CD4-positive, alpha-beta memory T cell (primary cell): ENCODE measurements at places on chromosomes 3 and 15.

- DNase-seq = no peak
- no peaks in the 10 kb centered on the region for H3K27me3 ChIP-seq
- peaks cover 7% of the 10 kb centered on the region for H3K36me3 ChIP-seq
- no peak overlapping the region for H3K27ac ChIP-seq
- H3K4me3 ChIP-seq = no peak overlapping the region
These were observed 4.8 kb downstream of the MESD start for GRCh38 chr15:80984856-80985255.

- H3K4me1 ChIP-seq = no peaks in the 10 kb centered on the region
- H3K4me3 ChIP-seq = no peak overlapping the region
- no peak overlapping the region for H3K27ac ChIP-seq
- no peaks in the 10 kb centered on the region for H3K36me3 ChIP-seq
These were observed 567.1 kb downstream of the EDEM1 start for GRCh38 chr3:5754602-5755001.

DNA sequence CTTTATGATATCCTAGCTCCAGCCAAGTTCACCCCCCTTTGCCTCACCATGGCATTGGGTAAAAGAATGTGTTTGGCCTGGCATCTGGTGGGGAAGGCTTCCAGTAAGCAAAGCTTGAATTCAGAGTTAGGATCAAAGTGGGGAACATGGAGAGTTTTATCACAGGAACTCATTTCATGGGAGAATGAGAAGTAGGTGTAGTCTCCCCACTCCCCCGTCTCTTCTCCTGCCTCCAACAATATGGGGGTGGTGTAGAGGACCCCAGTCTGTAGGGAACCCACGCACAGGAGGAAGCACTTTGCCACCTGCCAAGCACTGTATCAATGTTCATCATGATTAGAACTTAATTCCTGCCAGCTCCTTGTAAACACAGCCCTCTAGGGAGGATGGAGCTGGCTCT, 200.5 kb downstream of the UACA start:
- no peak for DNase-seq
- H3K36me3 ChIP-seq = no peaks in the 10 kb centered on the region
- no peak overlapping the region for H3K27ac ChIP-seq
- H3K4me3 ChIP-seq = no peak overlapping the region
- H3K27me3 ChIP-seq = no peaks in the 10 kb centered on the region
- peaks cover 40% of the 10 kb centered on the region for H3K4me1 ChIP-seq

DNA sequence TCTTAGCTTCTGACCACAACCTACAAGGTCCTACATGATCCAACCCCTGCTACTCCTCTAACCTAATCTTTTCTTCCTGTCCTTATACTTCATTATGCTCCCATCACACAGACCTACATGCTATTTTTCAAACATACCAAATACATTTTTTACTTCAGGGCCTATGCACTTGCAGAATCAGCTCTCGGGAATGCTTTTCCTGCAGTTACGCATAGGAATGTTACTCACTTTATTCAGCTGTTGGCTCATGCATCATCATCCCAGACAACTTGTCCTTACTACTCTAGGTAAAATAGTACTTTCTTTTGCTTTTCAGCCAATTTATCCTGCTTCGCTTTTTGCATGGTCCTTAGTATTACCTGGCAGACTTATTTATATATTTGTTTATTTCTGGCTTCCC, 105.6 kb downstream of the OXSM start:
- DNase-seq = no peak
- H3K36me3 ChIP-seq = no peaks in the 10 kb centered on the region
- H3K4me1 ChIP-seq = no peaks in the 10 kb centered on the region
- no peak overlapping the region for H3K4me3 ChIP-seq
- no peak overlapping the region for H3K27ac ChIP-seq
- no peaks in the 10 kb centered on the region for H3K27me3 ChIP-seq

DNA sequence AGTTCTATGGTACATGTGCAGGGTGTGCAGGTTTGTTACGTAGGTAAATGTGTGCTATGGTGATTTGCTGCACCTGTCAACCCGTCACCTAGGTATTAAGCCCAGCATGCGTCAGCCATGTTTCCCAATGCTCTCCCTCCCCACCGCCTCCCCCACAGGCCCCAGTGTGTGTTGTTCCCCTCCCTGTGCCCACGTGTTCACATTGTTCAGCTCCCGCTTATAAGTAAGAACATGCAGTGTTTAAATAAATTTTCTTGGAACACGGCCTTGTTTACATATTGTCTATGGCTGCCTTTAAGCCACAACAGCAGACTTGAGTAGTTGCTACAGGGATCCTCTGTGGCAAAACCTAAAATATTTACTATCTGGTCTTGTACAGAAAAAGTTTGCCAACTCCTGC, 41.3 kb upstream of the CORO2B start:
- no peak overlapping the region for H3K27ac ChIP-seq
- no peaks in the 10 kb centered on the region for H3K36me3 ChIP-seq
- DNase-seq = no peak
- H3K4me3 ChIP-seq = no peak overlapping the region

DNA sequence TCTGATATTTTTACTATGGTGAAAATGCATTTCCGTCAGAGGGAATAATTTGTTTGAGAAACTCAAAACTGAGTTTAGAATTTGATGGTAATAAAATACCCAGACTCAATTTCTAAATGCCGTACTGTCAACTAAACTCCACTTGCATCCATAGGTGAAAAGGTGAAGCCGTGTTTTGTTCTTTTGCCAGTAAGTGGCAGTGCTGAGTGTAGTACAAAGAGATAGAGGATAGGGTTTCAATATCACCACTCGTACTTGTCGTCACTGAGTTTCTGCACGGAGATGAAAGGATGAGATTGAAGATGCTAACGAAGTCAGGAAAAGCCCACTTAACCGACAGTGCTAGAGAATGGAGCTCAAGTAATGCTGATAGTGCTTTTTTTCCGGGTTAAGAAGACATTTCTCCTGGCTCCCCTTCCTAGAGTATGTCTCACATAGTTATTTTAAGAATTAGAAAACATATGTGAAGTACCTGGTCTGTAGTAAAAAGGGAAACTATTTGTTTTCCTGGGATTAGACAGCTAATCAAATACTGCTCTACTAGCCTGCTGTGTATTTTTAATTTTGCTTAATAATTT, 345.1 kb downstream of the IL5RA start:
- H3K4me3 ChIP-seq = no peak overlapping the region
- H3K27me3 ChIP-seq = no peaks in the 10 kb centered on the region
- H3K27ac ChIP-seq = no peak overlapping the region
- DNase-seq = peak; percentile 17
- no peaks in the 10 kb centered on the region for H3K36me3 ChIP-seq

GRCh38 chr3:105746231-105746996, 122.4 kb downstream of the CBLB start:
- no peak overlapping the region for H3K4me3 ChIP-seq
- no peak overlapping the region for H3K27ac ChIP-seq
- H3K36me3 ChIP-seq = peaks cover 7% of the 10 kb centered on the region

DNA sequence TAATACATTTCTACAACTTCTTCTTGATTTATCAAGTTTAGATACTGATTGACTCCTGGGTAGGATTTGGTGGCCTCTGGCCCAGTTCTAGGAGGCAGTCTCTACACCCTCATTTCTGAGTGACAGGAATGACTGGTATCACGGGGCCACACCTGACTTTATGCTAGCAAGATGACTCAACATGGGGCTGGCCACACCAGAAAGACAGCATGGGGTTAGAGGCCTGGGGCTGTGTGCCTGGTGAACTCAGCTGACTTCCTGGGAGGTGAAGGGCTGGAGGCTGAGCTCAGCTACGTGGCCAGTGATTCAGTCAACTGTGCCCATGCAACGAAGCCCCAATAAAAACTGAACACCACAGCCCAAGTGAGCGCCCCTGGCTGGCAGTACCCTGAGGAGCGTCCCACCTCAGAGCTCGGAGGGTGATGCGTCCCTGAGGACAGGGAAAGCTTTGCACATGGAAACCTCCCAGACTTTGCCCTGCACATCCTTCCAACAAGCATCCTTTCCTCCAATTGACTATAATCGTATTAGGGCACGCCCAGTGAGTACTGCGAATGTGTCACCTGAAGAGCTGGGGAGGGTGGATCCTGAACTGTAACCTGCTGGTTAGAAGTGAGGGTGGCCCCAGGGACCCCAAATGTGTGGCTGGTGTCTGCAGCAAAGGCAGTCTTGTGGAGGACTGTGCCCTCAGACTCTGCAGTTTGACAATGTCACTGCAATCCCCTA, 57.2 kb downstream of the NIPA2 start:
- no peak overlapping the region for H3K27ac ChIP-seq
- no peaks in the 10 kb centered on the region for H3K4me1 ChIP-seq
- H3K27me3 ChIP-seq = no peaks in the 10 kb centered on the region
- H3K36me3 ChIP-seq = no peaks in the 10 kb centered on the region

GRCh38 chr3:126213379-126214028, 33.1 kb upstream of the ALDH1L1 start:
- H3K36me3 ChIP-seq = no peaks in the 10 kb centered on the region
- peaks cover 13% of the 10 kb centered on the region for H3K27me3 ChIP-seq
- DNase-seq = no peak
- no peaks in the 10 kb centered on the region for H3K4me1 ChIP-seq

DNA sequence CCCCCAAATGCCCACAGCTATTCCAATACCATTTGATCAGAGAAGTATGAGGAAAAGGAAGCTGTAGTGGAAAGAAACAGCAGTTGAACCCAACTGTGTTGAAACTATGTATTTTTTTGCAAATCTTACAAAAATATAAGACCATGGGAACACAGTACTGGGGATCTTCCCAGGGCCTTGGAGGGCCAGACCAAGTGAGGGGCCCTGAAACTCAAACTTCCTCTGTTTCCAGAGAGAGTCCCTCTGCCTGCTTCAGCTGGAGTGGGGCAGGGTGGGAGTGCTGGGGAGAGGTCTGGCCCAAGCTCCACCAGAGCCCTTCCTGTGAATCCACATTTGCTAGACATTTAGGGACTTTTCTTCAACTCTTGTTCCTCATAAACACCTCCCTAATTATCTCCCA, 263.9 kb downstream of the CHST2 start:
- no peak overlapping the region for H3K27ac ChIP-seq
- H3K36me3 ChIP-seq = no peaks in the 10 kb centered on the region
- H3K4me1 ChIP-seq = no peaks in the 10 kb centered on the region
- no peaks in the 10 kb centered on the region for H3K27me3 ChIP-seq
- DNase-seq = no peak

GRCh38 chr15:69450968-69451695, 1.5 kb upstream of the RPLP1 start:
- H3K4me1 ChIP-seq = peaks cover 36% of the 10 kb centered on the region
- no peaks in the 10 kb centered on the region for H3K27me3 ChIP-seq
- no peak for DNase-seq
- H3K27ac ChIP-seq = peak overlapping the region; percentile 92
- peaks cover 13% of the 10 kb centered on the region for H3K36me3 ChIP-seq

DNA sequence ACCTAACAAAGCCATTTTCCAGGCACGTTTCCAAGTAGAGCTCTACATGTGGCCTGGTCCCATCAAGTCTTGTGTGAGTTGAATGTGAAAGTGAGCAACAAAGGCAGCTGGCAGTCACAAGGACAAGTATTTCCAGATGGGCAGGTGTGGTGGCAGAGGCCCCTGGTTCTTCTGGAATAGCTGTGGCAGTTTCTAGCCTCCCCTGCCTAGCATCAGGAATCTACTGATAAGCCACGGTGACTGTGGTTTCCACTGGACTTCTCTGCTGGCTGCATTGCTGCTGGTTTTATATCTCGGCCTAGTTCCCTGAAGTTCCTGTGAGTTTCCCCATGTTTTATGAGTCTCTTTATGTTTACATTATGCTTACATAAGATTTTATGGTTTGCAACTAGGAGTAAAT, 117.7 kb downstream of the GOLIM4 start:
- no peak overlapping the region for H3K4me3 ChIP-seq
- no peak for DNase-seq
- H3K27me3 ChIP-seq = no peaks in the 10 kb centered on the region
- H3K36me3 ChIP-seq = no peaks in the 10 kb centered on the region
- no peaks in the 10 kb centered on the region for H3K4me1 ChIP-seq

DNA sequence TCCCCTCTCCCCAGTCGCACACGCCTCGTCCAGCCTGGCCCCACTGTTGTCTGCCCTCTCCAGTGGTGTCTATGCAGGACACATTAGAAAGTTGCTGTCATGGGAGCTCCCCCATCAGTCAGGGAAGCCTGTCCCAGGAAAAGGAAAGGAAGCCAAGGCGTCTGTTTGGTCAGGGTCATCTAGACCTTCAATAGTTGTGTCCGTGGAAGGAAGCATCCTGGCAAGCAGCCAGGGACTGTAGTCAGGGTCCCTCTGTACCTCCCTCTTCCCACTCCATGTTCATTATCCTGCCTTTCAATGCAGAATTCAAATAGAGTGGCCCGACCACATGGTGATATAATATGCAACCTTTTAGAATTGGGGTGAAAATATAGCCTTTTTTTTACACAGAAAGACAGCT, 60.7 kb upstream of the RAB6B start:
- DNase-seq = no peak
- H3K4me3 ChIP-seq = no peak overlapping the region
- no peak overlapping the region for H3K27ac ChIP-seq
- no peaks in the 10 kb centered on the region for H3K27me3 ChIP-seq
- no peaks in the 10 kb centered on the region for H3K4me1 ChIP-seq
- H3K36me3 ChIP-seq = no peaks in the 10 kb centered on the region

DNA sequence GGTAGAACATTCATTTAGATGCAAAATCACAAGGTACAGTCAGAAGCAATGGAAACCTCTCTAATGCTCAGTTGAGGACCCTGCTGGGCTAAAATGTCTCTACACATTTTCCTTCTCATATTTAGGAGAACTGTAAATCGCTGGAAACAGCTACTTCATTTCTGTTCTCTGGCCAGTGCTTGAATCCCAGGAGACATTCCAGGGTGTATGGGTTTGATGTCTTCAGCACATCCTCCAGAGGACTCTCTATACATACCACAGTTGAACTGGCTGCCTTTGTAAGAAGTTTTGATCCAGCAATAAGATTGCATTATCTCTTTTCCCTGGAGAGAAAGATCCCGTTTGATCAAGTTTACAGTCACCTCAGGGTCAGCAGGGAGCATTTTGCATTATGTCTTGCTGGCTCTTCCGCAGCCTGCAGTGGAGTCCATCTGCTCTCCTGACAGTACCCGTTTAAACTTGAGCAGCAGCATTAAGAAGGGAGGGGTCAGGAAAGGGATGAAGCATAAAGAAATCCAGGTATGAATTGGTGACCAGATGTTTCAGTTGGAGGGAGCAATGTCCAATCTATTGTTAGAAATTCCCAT, 676.0 kb downstream of the EPHA3 start:
- H3K4me1 ChIP-seq = no peaks in the 10 kb centered on the region
- H3K27me3 ChIP-seq = no peaks in the 10 kb centered on the region
- DNase-seq = no peak
- H3K4me3 ChIP-seq = no peak overlapping the region

DNA sequence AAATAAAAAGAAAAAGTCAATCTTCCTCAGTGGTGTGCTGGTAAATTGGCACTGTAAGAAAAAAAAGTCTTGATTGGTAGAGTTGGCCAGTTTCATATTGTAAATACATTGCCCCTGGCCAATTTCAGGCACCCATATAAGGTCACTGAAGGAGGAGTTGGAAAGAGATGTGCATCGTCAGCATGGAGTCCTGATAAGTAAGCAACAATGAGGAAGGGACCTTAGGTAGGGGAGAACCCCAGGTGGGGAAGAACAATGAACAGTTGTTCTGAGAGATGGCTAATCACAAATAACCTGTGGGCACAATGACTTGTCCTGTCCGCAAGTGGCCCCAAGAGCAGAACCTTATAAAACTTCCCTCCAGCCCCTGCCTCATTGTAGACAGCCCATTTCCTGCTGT, 8.6 kb upstream of the CYP8B1 start:
- no peak overlapping the region for H3K27ac ChIP-seq
- H3K4me3 ChIP-seq = no peak overlapping the region
- no peak for DNase-seq
- no peaks in the 10 kb centered on the region for H3K27me3 ChIP-seq
